ENCODE measurements at places on chromosomes 13 and 19.

DNA sequence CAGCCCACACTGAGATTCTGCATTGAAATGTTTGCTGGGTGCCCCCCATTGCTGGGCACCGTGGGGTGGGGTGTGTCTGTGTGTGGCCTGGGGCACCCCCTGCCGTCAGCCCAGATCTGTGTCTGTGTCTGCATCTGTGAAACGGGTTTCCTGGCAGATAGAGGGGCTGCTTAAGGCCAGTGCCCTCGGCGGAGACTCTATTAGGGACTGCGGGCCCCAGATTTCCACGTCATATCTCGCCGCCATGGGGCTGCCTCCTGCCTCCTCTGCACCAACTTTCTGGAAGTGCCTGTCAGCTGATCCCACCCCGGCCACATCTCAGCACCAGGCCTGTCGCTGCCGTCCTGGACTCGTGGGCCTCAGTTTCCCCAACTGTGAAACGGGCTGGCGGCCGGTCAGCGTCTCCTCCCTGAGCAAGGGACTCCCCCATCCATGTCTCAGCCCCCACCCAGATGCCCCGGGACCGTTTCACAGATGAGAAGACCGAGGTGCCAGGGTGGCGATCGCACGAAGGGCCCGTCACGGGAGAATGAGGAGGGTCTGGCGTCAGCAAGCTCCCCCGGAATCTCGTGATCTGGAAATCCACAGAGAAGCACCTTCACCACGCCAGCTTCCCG lies 21.4 kb downstream of the ARID3A start:
- DNase-seq, result no peak

GRCh38 chr19:1042689-1043511 lies 3.0 kb downstream of the ABCA7 start:
- no peak for DNase-seq

GRCh38 chr13:79867254-79867653 lies 386.3 kb downstream of the NDFIP2 start:
- no peak for DNase-seq

- no peak for DNase-seq
Measured at GRCh38 chr19:27764186-27764804, 1448.7 kb downstream of the UQCRFS1 start.

Data from NCI-H526 treated with DMSO at 0.1 percent for 48 hours (cell line).